ENCODE measurements at places on chromosomes 4 and X.

GRCh38 chrX:9598344-9598743, 133.5 kb downstream of the TBL1X start:
- DNase-seq = no peak

GRCh38 chrX:150032742-150033141, 94.5 kb upstream of the EOLA2 start:
- no peak for DNase-seq

DNA sequence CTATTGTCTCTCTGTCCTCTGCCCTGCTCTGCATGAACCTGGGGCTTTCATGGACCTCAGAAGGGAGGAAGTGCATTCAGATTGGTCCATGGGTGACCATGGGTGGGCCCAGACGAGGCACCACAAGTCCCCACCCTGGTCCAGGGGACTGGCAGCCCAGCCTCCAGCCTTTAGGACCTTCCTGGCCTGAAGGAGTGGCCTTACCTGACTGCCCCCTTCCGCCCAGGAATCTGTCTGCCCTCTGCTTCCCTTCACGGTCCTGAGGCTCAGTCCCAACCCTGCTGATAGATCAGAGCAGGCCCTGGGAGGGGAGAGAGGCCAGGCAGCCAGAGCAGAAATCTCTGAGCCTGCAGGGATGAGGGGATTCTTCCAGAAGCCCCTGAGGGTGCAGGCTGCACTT, 455.4 kb downstream of the PCDH18 start:
- no peak for DNase-seq

DNA sequence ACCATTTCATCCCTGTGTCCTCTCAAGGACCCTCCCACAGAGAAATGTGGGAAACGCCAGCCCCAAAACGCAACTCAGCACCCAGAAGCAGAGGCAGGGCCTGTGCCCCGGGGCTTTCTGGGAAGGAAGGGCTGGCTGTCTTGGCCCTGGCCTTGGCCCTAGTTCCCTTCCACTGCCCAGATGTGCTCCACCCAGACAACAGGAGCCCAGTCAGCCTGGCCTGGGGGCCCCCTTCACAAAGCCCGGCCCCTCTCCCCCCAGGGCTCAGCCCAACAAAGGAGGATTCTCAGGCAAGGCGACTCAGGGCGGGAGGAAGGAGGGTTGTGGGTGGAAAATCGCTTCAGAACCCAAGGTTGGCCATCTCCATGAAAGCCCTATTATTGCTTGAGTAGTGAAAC, 82.5 kb downstream of the PJA1 start:
- no peak for DNase-seq

DNA sequence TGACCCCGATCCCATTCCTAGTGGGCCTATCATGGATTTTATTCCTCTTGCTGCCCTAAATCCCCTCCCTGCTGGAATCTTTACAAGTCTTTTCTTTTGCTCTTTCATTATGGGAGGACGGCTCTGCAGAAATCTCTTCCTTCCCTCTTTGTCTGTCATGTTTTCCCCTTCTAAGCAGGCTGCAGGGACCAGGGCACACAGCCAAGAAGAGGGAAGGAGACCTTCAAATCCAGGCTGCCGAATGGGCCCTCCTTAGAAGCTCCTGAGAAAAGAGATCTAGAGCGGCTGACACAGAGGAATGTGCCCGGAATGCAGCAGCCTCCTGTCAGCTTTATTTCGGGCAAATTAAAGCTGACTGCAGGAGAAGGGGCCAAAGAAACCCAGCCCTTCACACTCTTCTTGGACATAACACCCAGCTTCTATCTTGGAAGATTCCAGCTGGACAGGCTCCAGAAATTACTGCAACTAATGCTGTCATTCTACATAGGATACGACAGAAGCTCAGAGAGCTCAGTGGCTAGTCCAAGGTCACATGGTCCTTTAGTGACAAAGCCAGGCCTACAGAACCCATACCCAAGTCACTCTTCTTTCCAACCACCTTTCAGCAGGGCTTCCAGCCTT, 187.8 kb upstream of the NHS start:
- DNase-seq = no peak

- no peak for DNase-seq
These were observed 165.7 kb downstream of the RAPGEF2 start for GRCh38 chr4:159268607-159269006.

DNA sequence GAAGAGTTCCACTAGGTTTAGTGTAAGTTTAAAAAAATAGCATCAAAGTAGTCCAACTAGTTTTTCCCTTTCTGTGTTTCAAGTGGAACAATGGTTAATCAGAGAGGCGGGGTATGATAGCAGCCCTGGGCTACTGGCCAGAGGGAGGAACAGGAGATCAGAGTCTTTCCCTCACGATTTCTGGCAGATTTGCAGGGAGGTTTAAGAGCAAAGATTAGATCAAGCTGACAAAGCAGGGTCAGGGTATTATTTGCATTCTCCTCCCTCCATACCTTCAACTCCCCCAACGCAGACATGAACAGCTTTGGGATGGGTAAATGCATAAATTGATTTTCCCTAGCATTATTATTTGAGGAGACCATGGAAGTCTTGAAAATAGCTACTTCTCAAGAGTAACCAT, 277.6 kb upstream of the DIAPH2 start:
- no peak for DNase-seq

DNA sequence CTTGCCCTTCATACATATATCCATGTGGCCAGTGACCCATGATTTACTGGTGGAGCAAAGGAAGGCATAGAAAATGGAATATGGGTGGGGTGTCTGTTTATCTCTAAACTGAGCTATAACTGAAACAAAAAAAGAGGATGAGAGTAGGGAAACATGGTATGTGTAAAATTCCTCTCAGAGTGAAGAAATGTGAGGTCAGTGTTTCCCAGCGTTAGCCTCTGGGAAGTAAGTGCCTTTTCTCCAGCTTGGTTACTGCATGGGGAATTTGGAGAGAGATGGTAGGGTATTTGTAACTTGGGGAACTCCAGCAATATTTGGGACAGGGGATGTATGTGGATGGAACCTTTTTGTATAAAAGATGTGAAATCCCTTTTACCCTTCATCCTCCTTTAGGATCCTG, 89.4 kb downstream of the AFF1 start:
- DNase-seq = no peak

DNA sequence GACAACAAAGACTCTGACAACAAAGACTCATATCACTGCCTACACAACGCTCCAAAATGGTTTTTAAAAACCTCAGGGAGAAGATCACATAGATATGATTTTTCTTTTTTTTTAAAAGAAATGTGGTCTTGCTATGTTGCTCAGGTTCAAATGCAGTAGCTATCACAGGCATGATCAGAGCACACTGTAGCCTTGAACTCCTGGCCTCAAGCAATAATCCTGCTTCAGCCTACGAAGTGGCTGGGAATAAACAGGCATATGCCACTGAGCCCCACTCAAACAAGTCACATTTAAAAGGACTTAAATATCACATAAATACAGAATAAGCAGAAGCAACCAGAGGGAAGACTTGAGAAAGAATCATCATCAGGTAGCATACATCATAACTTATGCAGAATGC, 14.7 kb downstream of the DHX15 start:
- no peak for DNase-seq

DNA sequence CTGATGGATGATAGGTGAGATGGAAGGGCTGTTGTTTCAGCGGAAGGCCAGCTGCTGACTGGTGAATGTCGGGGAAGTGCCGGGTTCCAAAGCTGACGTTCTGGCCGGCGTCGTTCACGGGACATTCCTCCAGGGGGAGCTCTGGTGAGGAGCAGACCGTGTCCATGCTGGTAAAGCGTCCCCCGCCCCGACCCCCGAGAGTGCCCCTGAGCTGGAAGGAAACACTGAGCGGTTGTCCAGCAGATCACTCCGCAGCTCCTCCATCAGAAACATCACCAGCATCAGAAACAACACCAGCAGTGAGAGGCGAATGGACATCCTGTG, 18.6 kb upstream of the ADRA2C start:
- DNase-seq = no peak

GRCh38 chr4:25107827-25108516, 52.3 kb downstream of the SEPSECS start:
- no peak for DNase-seq

GRCh38 chrX:87664381-87664780, 146.8 kb downstream of the KLHL4 start:
- no peak for DNase-seq

DNA sequence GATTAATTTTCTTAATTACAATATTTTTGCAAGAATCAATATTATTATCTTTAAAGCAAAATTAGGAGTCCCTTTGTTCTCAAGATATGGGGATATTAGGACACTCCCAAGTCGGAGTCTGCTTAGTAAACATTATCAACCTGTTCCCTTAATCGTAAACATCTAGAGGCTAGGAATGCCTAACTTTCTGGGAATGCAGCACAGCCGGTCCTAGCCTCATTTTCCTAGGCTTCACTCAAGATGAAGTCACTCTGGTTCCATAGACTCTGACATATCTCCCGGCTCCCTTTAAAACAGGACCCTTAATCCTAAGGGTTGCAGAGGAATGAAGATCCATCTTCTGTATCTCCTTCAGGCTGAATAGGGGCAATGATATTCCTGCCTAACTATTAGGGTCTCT, 367.6 kb downstream of the GPM6A start:
- DNase-seq = no peak

DNA sequence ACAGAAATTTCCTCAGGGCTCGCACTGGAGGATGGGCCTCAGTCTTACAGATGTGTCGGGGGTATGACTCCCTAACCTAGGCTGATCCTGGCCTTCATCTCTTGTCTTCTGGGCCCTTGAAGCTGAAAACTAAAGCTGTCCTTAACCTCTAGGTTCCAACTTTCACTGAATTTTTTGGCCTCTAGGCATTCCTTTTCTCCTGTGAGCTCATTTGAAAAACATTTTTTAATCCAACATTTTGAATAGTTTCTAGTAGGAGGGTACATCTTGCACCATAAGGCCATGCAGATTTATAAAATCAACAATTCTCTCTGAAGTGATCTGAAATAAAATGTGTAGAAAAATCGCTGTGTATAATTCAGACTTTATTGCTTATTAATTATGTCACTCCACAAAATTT, 19.7 kb downstream of the RWDD4 start:
- DNase-seq = no peak

DNA sequence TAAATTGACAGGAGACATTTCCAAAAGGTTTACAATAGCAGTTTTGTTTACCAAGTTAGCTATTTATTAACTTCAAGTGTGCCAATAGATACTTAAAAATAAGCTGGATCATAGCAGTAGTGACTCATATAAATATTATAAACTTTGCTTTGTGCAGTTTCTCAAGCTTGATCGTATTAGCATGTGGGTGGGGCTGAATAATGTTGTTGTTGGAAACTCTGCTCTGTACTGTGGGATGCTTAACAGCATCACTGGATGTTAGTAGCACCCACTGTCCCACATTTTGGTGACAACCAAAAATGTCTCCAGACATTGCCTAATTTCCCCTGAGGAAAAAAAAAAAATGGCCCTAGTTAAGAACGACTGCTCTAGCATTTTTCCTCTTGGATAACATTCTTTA, 855.2 kb upstream of the ADGRL3 start:
- DNase-seq = no peak

DNA sequence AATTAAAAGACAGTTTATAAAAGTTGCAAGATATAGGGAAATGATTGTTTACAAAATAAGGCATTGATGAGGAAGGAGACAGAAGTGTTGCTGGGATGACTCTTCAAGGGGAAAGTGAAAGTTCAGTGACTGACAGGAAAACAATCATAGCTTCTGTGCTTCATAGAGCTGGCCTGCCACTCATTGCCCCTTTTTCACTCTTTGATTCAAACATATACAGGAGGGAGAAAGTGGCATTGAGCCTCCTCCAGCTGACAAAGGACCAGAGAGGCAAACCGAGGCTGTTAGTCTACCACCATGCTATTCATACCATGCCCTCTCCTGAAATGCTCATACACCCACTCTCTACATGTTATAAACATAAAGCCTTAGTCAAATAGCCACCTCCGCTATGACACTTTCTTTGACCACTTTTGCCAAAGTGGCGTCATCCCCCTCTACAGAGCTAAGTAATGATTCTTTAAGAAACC, 79.2 kb upstream of the ATOH1 start:
- DNase-seq = no peak

GRCh38 chrX:32155044-32155638, 1056.2 kb downstream of the DMD start:
- no peak for DNase-seq

DNA sequence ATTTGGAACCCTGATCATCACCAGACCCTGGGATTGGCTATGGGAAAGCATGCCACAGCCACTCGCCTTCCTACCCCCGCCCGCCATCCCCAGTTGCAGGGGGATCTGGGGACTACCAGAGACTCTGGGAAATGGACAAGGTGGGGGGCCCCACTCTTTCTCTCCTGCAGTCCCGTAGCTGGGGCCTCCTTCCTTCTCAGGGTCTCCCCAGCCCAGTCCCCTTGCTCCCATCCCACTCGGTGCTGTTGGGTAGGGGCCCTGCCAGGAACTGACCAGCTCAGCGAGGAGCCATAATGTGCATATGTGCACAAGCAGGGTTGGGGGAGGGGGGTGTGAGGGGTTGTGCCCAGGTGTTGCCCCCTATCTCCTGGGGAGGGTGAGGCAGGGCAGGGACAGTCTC, 3.4 kb upstream of the USP11 start:
- DNase-seq = no peak

DNA sequence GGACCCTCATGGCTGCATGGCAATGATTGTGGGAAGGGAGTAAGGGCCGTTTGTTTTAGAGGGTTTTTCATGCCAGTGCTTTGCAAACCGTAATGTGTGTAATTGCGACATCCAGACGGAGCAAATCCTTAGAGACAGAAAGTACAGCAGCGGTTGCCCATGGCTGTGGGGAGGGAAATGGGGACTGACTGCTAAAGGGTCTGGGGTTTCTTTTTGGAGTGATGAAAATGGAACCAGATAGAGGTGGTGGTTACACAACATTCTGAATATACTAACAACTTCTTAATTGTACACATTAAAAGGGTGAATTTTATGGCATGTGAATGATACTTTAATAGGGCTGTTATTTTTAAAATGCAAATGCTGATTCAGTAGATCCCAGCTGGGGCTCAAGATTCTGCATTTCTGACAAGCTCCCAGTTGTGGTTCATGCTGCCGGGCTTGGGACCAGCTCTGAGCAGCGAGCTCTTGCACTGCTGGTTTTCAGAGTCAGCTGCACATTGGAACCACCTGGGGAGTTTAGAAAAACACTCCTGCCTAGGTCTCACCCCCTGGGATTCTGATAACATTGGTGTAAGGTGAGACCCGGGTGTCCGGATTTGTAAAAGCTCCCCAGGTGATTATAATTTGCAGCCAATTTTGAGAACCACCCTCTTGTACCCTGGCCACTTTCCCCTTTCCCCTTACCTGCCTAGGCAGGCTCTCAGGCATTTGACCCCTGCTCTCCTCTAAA, 47.7 kb downstream of the PRPS1 start:
- DNase-seq = no peak

GRCh38 chr4:65393078-65393477, 277.2 kb downstream of the EPHA5 start:
- no peak for DNase-seq

- DNase-seq = no peak
These were observed 332.5 kb downstream of the PDGFC start for GRCh38 chr4:156638925-156639605.

DNA sequence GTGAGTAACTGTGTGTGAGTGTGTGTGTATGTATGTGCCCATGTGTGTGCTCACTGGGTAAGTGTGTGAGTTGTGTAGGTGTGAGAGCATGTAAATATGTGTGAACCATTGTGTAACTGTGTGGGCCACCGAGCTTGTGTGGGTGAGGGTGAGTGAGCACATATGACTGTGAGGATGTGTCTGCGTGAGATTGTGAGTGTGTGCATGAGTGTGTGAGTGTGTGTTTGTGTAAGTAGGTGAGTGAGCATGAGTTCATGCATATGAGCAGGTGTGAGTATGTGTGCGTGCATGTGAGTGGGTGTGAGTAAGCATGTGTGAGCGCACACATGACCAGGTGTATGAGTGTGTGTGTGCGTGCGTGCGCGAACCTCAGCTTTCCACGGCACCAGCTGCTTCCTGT, 1.4 kb upstream of the ATP2B3 start:
- DNase-seq = no peak

- DNase-seq = no peak
These were observed 46.0 kb downstream of the TFDP3 start for GRCh38 chrX:133171962-133172708.

All from stimulated activated CD8-positive, alpha-beta memory T cell treated with anti-CD3 and anti-CD28 coated beads, Interleukin-7, amount 100 ng/mL, for 48 hours (primary cell).